ENCODE measurements at places on chromosomes 1 and 21.
A peak's percentile ranks its signal among the peaks of the same experiment; 100 is the strongest.

DNA sequence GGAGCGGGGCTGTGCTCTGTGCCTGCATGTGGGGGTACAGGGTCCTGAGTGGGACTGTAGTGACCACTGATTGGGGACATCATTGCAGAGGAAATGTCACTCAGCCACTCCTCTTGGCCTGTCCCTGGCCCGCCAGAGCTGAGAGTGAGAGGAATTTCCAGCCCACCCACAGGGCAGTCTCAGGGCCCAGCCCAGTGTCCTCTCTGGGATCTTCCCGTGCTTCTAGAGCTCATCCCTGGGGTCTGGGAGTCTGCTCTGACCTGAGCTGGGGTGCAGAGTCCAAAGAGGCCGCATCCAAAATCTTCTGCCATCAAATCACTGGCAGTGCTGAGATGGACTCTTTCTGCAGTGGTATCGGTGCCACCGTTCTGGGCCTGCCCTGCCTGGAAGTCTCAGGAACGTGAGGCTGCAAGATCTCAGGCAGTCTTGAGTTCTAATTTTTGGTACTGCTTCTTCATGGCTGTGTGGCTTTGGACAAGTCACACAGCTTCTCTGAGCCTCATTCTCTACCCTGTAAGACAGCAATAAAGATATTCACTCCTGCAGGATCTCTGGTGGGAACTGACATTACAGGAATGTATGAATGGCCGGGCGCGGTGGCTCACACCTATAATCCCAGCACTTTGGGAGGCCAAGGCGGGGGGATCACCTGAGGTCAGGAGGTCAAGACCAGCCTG lies 100.8 kb upstream of the TARDBP start:
- no peak overlapping the region for H3K27ac ChIP-seq
- DNase-seq, result no peak
- H3K4me3 ChIP-seq, result no peak overlapping the region
- H3K36me3 ChIP-seq, result no peaks in the 10 kb centered on the region

GRCh38 chr1:164311377-164311776 lies 247.6 kb upstream of the PBX1 start:
- no peak overlapping the region for H3K4me3 ChIP-seq
- no peak overlapping the region for H3K27ac ChIP-seq
- no peaks in the 10 kb centered on the region for H3K4me1 ChIP-seq
- H3K27me3 ChIP-seq, result no peaks in the 10 kb centered on the region

DNA sequence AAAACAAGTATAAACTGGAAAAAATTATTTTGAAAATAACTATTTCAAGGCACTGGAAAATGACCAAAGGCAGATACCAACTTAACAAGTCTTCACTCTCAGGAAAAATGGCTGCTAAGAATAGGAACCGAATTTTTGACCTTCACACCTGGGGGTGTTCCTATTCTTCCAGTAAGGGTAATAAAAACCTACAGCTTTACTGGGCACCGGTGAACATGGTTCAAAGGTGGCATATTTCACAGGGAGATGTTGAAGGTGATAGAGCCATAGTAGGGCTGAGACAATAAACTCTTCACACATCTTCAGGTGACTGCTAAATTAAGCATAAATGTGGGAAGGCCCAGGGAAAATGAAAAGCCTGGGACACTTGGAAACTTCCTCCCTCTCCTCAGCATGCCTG lies 65.4 kb upstream of the IFFO2 start:
- no peaks in the 10 kb centered on the region for H3K4me1 ChIP-seq
- no peak for DNase-seq
- H3K4me3 ChIP-seq, result no peak overlapping the region
- no peak overlapping the region for H3K27ac ChIP-seq
- H3K27me3 ChIP-seq, result no peaks in the 10 kb centered on the region

DNA sequence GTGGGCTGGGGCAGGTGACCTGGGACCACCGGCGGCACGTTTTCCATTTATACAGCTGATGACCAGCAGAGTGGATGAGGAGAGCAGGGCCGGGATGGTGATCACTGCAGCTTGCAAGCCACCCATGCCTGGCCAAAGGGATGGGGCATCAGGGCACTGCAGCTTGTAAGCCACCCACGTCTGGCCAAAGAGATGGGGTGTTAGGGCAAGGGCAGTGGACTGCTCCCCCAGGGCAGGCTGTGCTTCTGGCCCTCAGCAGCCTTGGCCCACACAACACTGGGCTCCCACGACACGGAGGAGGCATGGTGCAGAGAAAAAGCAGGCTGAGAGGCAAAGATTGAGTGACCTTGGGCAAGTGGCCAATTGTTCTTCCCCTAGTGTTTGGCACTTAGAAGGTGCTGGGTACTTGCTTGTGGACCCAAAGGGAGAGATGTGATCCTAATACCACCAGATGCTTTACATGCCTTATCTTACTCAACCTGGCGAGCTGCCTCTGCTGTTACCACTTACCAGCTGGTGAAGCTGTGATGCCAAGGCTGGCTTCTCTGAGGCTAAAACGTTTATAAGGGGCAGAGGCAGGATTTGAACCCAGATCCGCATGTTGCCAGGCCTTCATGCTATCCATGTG lies 48.3 kb downstream of the TRIM62 start:
- H3K27ac ChIP-seq, result no peak overlapping the region
- no peaks in the 10 kb centered on the region for H3K36me3 ChIP-seq
- H3K4me1 ChIP-seq, result peaks cover 8% of the 10 kb centered on the region
- H3K27me3 ChIP-seq, result no peaks in the 10 kb centered on the region
- H3K4me3 ChIP-seq, result no peak overlapping the region
- DNase-seq, result no peak

DNA sequence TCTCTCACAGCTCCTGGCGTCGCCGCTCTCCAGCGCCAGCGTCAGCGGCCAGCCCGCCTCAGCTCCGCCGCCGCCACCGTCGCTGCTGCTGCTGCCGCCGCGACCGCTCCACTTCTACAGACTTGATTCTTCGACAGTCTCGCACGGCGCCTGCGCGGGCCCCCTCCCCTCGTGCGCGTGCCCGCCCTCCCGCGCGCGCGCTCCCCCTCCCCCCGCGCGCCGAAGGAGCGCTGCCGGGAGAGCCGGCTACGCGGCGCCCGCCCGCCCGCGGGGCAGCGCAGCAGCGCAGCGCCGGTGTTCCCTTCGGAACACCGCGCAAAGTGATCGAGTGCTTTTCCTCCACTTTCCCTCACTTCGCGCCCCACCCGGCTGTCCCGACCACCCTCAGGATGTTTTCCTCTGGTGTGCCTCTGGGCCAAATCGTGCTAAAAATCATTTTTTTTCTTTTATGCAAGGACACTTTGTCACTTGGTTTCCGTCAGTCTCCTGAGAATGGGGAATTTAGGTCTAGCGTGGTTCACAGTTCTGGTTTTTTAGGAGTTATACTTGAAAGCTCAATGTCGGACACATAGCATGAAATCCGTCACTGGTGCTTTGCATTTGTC lies at the start of gene IRF2BP2:
IRF2BP2 (minus strand) TSS at position 118 of the 605 bp plus-strand sequence. CDS start 684 bp downstream, outside the sequence.
- peaks cover 41% of the 10 kb centered on the region for H3K4me1 ChIP-seq
- peaks cover 11% of the 10 kb centered on the region for H3K36me3 ChIP-seq
- H3K27me3 ChIP-seq, result no peaks in the 10 kb centered on the region
- DNase-seq, result peak; percentile 75
- peak within 1 kb of the TSS; percentile 67 for H3K4me3 ChIP-seq

- no peak overlapping the region for H3K27ac ChIP-seq
- no peak for DNase-seq
- H3K27me3 ChIP-seq, result no peaks in the 10 kb centered on the region
- no peaks in the 10 kb centered on the region for H3K36me3 ChIP-seq
- H3K4me1 ChIP-seq, result no peaks in the 10 kb centered on the region
Measured at GRCh38 chr1:238101923-238102322, 211.2 kb upstream of the ZP4 start.

DNA sequence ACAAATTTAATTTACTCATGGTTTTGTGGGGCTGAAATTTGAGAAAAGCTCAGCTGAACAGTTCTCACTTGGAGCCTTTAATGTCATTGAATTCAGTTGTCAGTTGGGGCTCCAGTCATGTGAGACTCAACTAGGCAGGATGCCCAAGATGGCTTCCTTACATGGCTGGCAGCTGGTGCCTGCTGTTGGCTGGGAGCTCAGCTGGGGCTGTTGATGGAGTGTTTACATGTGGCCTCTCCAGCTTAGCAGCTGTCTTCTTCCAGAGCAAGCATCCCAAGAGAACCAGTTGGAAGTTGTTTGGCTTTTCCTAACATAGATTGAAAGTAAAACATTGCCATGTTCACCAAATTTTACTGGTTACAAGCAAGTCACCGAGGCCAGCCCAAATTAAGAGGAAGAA lies 81.8 kb upstream of the KCNA3 start:
- no peaks in the 10 kb centered on the region for H3K27me3 ChIP-seq
- H3K4me3 ChIP-seq, result no peak overlapping the region
- H3K27ac ChIP-seq, result no peak overlapping the region
- no peaks in the 10 kb centered on the region for H3K4me1 ChIP-seq

DNA sequence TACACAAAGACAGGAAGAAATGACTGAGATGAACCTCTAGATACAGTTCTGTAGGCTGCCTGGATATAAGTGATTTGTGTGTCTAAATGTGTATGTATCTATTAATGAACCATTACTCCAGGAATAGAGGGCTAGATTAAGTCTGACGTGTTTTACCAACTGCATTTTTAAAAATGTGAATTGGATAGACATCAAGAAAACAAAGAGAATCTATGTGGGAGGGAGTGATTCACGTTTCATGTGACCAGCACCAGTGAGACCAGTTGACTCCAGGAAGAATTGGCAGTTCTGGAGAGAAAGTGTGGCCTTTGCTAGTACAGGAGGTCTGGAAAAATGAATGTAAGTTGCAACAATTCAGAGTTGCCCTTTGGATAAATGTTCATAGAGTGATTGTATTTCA lies 53.4 kb upstream of the RGS21 start:
- no peaks in the 10 kb centered on the region for H3K27me3 ChIP-seq
- no peaks in the 10 kb centered on the region for H3K4me1 ChIP-seq
- H3K4me3 ChIP-seq, result no peak overlapping the region
- DNase-seq, result no peak
- no peak overlapping the region for H3K27ac ChIP-seq
- no peaks in the 10 kb centered on the region for H3K36me3 ChIP-seq

DNA sequence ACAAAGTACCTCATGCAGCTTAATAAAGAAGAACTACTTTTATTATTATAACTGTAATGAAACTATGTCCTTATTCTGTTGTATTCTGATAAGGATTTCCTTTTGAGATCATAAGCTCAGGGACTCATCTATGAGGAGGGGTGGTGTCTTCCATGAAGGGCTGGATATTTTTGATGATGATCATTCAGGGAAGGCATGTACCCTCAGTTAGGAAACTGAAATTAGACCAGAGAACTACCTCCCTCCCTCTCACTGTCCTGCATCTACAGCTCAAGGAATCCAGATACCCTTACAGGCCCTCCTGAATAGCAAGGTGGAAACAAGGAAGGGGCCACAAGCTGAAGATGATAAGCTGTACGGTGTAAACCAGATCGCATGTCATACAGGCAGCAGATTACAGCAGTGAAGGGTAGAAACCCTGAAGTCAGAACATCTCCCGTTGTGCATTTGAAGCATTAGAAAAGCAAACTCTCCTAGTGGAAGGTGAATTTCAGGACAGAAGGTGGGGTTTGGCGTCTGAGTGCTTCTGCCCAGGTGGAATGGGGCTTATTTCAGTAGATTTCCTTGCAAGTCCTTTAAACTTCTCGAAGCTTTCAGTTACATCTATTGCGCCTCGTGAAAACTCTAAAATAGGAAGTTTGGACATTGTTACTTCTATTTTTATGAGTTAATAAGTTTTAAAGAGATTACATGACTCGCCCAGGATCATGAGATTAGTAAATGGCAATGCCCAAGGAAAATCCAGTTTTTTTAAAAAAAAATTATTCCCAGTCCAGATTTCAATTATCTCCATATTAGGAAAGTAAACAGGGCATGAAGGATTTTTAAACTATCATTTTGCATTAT lies 101.1 kb upstream of the HNRNPU start:
- no peak overlapping the region for H3K4me3 ChIP-seq
- H3K36me3 ChIP-seq, result no peaks in the 10 kb centered on the region
- H3K27ac ChIP-seq, result no peak overlapping the region
- H3K27me3 ChIP-seq, result no peaks in the 10 kb centered on the region
- no peak for DNase-seq

DNA sequence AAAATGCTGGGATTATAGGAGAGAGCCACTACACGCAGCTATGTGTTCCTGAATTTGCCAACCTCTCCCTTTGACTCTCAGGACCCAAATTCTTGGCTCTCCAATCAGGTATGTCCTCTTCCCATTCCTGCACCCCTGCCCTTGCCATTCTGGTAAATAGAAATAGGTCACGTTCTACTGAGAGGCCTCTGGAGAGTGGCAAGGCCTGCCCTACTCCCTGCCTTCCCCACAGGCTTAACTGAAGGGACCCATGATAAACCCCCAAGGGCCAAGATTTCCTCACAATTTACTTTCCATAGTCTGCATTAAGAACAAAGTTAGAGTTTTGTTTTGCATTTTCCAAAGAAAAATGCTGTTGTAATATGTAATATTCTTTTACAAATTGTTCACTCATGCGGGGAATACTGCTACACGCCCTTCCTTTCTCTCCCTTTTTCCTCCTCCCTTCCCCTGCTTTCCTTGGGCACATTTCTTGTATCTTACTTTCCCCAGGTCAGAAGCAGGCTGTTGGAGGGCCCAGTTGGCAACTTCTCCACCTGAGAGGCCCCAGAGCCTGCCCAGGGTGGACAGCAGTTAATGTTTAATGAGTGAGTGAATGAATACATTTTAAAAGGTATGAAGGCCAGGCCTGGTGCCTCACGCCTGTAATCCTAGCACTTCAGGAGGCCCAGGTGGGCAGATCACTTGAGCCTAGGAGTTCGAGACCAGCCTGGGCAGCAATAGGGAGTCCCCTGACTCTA lies 33.9 kb upstream of the PUM1 start:
- no peaks in the 10 kb centered on the region for H3K27me3 ChIP-seq
- H3K4me3 ChIP-seq, result no peak overlapping the region
- H3K4me1 ChIP-seq, result no peaks in the 10 kb centered on the region
- H3K36me3 ChIP-seq, result no peaks in the 10 kb centered on the region

DNA sequence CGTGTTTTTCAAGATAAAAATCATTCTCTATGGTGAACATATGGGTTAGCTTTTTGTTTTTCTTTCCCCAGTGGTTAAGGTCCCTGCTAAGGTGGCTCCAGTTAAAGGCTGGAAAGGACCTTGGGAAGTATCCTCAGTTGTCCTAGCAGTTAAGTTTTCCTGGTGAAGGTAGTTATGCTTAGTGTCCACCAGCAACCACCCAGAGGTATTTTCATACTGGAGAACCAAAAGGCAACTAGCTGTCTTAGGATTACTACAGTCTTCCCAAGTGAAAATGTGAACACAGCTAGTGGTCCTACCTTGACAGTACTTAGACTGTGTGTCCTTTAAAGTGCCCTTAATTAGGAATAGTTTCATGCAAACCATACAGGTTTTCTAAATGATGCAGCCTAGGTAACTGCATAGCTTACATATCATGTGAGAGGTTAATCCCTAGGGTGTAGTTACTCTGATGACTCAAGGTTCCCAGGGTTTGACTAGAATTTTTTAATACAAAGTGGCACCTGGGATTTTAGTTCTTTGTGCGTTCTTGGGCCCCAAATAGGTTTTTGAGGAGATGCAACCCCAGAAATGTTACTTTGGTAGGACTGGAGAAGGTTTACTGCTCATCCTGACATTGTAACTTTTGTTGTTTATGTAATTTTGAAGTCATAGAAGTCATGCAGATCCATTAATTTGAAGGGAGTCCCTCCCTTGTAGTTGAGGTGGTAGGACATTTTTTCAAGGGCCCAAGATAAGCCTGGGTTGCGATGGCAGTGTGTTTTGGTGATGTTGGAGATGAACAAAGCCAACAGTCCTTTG lies 36.5 kb downstream of the YY1AP1 start:
- no peak overlapping the region for H3K4me3 ChIP-seq
- H3K36me3 ChIP-seq, result no peaks in the 10 kb centered on the region
- no peak for DNase-seq
- no peak overlapping the region for H3K27ac ChIP-seq
- H3K4me1 ChIP-seq, result no peaks in the 10 kb centered on the region
- H3K27me3 ChIP-seq, result no peaks in the 10 kb centered on the region

Data from effector memory CD4-positive, alpha-beta T cell (primary cell).